HepG2 (cell line): ENCODE measurements at places on chromosomes 2 and 18.

GRCh38 chr2:30217644-30218337 is 13.5 kb upstream of the LBH start:
- no peak for DNase-seq

DNA sequence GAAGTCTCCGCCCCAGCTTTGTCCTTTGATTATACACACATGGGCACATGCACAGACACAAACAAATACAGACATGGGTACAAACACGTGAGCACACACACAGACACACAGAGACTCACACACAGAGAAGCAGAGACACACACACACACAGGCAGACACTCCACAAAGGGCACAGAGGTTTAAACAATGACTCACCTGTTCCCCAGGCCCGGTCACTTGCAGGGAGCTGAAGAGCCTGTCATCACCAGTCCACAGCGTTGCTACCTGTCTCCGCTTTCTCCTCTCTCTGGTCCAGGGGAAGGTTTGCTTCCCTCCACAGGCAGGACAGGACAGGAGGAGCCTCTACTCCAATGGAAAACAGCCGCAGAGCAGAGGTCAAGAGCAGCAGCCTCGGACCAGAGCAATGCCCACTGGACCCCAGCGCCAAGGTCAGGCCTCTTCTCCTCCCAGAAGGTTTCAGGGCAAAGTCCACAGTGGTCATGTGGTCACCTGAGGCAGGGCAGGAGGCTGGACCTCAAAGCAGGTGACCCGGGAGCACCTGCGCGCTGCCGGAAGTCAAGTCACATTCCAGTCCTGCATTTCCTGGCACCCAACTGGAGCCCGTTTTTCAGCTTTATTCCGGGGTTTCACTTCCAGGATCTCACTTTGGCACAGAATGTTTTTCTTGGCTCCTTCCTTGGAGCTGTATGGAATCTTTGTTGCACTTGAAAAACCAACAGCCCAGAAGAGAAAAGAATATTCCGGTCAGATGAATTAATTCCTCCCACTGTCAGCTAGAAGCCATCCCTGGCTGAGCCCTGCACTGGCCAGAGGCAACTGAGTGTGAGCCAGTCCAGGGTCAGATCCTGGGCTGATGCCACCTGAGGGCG is at the start of gene RAB17:
RAB17 (minus strand) TSS at position 463 of the 869 bp plus-strand sequence. CDS start 4,580 bp downstream, outside the sequence.
- peak; percentile 90 for DNase-seq

DNA sequence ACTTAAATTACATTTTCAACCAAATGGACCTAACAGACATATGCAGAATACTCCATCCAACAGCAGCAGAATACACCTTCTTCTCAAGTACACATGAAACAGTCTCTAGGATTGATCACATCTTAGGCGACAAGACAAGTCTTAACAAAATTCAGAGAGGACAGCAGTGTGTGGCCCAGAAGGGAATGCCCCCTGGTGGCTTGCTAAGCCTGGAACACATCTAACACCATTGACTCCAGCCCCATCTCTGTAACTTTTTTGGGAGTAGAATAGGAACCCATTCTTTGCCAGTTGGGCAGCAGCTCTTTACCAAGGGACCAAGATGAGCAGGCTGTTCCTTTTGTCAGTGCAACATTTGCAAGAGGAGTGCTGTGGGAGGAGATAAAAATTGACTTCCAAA is 249.9 kb downstream of the PLCL1 start:
- DNase-seq: peak; percentile 10

DNA sequence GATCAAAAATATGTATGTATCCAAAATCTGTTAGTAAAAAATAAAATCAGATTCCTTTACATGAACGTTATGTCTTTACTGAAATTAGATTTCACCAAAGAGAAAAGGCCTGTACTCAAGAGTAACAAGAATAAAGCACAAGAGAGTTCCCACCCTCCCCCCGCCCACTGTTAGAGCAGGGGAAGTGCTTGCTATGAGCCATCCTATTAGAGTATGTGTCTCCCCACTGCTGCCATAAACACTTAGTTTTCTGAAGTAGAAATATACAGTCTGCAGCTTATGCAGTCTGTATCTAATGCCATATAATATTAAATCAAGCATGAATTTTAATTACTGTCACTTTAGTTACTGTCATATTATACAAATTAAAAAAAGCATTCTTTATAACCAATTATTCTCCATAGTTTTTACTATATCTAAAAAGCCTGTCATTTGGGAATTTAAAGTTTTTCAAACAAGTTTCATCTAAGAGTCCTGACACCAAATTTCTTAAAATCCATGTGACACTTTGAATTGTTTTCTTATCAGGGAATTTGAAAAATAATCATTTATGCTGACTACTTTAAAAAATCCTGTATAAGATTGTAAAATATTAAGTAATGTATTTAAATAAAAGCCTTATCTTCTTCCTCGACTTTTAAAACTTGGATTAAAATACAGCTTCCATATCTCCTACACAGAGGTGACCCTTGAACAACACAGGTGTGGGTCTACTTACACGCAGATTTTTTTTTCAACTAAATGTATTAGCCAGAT is 51.8 kb upstream of the GPR75 start:
- no peak for DNase-seq
